AG08395 (cell line): ENCODE measurements at places on chromosomes 4 and X.
A peak's percentile ranks its signal among the peaks of the same experiment; 100 is the strongest.

GRCh38 chr4:3009422-3009821 lies 46.1 kb downstream of the GRK4 start:
- DNase-seq = peak; percentile 26

- DNase-seq = no peak
These were observed 608.8 kb upstream of the EPHA5 start for GRCh38 chr4:66279084-66279483.

DNA sequence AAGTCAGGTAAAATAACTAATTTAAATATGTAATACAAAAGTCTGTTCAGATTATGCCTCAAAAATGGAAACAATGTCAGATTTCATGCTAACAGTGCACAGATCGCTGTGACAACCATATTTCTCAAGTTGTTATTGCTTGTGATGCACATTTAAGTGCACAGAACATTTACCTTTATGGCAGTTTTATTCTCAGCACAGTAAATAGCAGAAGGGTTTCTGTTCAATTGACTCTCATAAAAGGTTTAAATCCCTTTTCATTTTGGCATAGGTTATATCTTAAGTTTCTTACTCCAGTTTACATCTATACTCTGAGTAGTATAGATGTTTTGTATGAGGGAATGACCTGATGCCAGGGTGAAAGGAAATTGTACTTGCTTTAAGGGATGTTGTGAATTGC lies 247.8 kb downstream of the FSTL5 start:
- DNase-seq = no peak

GRCh38 chr4:186743261-186743660 lies 19.6 kb upstream of the FAT1 start:
- no peak for DNase-seq

DNA sequence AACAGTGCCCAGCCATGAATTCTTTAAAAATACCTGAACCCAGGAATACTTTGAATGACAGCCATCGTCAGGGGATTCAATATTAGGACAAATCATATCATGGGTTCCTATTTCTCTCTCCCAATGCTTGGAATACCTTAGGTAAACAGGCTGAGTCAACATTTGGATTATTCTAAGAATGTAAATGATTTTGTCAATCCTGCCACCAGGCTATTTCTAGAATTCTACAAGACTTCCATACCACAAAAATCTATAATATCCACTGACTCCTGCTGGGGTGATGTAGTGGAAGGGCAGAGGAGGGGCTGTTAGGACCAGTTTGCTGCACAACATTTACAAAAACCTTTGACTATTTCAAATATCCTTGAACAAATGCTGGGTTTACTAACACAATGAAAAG lies 65.2 kb downstream of the IGFBP7 start:
- peak; percentile 59 for DNase-seq

- DNase-seq = no peak
These were observed 37.1 kb upstream of the STX18 start for GRCh38 chr4:4578981-4579380.

GRCh38 chr4:81723927-81724587 lies 252.3 kb upstream of the RASGEF1B start:
- no peak for DNase-seq

DNA sequence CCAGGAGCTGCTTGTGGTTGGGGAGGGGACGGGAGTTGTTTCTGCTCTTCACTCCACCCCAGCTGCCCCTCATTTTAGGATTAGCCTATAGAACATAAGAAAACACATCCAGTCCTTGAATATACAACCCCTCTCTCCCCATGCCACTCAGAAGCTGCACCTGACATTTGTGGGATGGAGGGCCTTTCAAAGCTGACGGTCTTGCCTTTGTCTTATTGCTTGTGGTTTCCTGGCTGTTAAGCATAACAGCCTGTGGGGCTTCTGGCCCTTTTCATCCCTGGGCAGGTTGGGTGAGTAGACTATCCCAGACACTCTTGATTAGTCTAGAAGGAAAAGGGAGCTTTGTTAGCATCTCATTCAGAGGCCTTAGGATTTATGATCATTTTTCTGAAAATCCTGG lies 407.6 kb upstream of the BOD1L1 start:
- no peak for DNase-seq

GRCh38 chr4:11503166-11503565 lies 74.5 kb upstream of the HS3ST1 start:
- DNase-seq = no peak

DNA sequence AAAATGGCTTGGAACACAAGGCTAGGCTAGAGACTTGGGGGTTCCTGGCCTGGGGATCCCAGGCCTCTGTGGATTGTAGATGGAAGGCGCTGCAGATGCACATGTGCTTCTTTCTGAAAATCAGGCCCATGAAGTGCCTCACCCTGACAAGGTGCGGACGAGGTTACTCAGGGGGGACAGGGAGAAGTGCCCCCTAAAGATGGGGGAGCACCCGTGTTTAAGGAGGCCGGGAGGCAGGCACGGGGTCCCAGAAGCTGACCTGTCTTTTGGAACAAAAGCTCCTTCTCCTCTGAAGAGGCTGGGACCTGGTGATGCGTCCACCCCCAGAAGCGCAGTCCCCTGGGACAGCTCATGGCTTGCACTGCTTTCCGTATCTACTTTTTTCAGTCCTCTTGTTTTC lies 2.4 kb downstream of the PDZD4 start:
- no peak for DNase-seq

DNA sequence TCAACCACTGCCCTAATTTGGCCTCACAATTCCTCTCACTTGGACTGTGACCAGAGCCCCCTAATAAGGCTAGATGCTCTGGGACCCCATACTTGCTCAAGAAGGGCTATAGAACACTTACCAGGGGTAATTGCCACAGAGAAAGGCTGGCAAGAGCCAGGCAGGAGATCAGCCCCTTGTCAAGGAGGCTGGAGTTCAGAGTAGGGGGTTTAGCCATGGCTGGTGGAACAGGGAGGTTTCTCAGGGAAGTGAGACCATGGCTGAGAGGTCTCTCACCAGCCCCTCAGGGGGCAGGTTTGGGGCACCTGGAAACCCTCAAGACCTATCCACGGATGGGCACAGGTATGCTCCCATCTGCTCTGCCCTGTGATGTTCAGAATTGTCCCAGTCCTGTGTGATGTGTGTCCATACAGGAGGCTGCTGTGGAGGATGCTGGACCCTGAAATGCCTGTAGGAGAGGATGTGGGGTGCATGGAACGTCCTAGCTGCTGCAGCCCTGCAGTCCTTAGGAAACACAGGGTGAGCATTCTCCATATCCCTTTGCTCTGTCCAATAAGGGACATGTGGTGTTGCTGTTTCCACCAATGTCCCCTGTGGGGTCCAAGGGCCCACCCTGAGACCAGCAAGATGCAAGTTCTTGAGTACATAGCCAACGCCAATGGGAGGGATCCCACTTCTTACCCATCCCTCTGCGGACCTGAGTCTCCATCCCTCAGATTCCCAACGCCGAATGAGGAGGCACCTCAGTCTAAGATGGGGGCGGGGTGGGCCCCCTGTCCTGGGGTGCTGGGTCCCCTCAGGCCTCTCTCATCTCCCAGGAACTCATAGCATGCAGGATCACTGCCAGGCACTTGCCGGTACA lies 16.4 kb upstream of the HSFX1 start:
- no peak for DNase-seq

GRCh38 chrX:52990848-52991247 lies 32.5 kb upstream of the FAM156A start:
- DNase-seq = no peak

- DNase-seq = no peak
These were observed 4.3 kb downstream of the MAEA start for GRCh38 chr4:1293991-1294390.

- peak; percentile 75 for DNase-seq
These were observed 404.6 kb upstream of the PITX2 start for GRCh38 chr4:111027526-111027925.
